PC-9 (cell line): ENCODE measurements at places on chromosomes 6 and 20.

- H3K36me3 ChIP-seq: no peaks in the 10 kb centered on the region
- DNase-seq: no peak
- H3K4me1 ChIP-seq: no peaks in the 10 kb centered on the region
- no peaks in the 10 kb centered on the region for H3K27me3 ChIP-seq
Measured at GRCh38 chr6:136921381-136921935, 643 bp upstream of the SLC35D3 start.

DNA sequence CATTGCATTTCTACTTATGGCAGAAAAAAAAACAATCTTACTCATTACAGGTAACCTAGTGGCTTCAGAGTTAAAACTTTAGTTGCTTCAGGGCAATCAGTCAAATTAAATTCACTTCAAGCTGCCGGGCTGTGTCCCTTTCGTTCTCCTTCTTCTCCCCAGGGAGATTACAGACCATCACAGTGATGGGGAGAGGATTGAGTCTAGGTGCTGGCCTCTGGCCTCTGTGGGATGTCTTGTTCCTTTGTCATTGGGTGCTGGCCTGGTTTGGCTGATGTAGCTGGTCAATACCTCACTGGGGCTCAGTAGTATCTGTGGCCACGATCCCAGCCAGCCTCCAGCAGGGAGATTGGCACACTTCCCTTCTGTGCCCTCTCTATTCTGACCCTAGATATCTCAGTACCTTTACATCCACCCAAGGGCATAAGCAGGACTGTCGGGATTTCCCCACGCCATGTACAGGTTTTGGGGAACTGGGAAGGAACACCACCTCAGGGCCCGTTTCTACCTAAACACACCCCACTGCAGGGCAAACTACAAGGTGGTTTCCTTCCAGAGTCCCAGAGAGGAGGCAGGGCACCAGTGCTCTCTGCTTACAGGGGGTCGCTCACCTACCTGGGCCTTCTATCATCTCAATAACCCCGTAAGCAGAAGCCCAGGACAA, 15.4 kb downstream of the FYN start:
- DNase-seq: no peak
- H3K27ac ChIP-seq: no peak overlapping the region
- no peak overlapping the region for H3K4me3 ChIP-seq

DNA sequence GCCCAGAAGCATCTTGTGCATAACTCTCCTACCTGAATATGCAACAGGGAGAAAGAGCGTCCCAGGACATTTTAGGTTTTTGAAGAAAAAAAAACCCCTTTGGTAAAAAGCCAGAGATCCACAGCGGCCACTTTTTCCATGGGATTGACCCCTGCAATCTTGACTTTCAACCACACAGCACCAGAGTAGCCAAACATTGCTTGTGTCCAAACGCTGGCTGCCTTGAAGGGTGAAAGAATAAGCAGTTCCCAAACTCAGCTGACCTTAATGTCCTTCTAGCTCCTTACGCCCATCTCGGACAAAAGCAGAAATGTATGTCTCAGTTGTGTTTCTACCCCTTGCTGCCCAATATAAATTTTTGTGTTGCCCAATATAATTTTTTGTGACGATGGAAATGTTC, 1.2 kb upstream of the MOG start:
- H3K4me1 ChIP-seq: no peaks in the 10 kb centered on the region
- no peak overlapping the region for H3K27ac ChIP-seq
- H3K4me3 ChIP-seq: no peak overlapping the region
- H3K27me3 ChIP-seq: no peaks in the 10 kb centered on the region

GRCh38 chr20:19858466-19859371, 100.7 kb downstream of the RIN2 start:
- H3K4me3 ChIP-seq: no peak overlapping the region
- no peaks in the 10 kb centered on the region for H3K27me3 ChIP-seq
- H3K36me3 ChIP-seq: no peaks in the 10 kb centered on the region
- no peaks in the 10 kb centered on the region for H3K4me1 ChIP-seq

DNA sequence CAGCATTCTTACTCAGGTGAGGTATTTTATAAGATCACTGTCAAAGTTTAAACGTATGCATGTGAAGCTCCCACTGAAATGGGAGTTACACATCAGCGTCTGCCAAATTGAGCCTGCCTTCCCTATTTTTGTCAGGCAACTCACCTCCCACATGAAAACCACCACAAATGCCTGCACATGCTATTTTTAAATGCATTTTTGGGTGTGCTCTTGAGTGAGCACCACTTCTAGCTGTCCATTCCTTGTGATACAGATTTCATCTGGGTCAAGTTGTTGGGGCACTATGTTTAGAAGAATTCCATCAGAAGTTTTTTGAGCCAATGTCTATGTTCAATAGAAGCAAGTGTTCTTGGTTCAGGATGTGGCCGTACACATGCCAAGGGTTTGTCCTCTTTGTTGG, 71.7 kb upstream of the RIPPLY2 start:
- no peaks in the 10 kb centered on the region for H3K4me1 ChIP-seq
- H3K27ac ChIP-seq: no peak overlapping the region
- DNase-seq: no peak
- H3K4me3 ChIP-seq: no peak overlapping the region

- no peak overlapping the region for H3K27ac ChIP-seq
- no peak for DNase-seq
- no peak overlapping the region for H3K4me3 ChIP-seq
- H3K27me3 ChIP-seq: no peaks in the 10 kb centered on the region
- no peaks in the 10 kb centered on the region for H3K36me3 ChIP-seq
Measured at GRCh38 chr6:149108749-149109100, 208.8 kb upstream of the TAB2 start.

DNA sequence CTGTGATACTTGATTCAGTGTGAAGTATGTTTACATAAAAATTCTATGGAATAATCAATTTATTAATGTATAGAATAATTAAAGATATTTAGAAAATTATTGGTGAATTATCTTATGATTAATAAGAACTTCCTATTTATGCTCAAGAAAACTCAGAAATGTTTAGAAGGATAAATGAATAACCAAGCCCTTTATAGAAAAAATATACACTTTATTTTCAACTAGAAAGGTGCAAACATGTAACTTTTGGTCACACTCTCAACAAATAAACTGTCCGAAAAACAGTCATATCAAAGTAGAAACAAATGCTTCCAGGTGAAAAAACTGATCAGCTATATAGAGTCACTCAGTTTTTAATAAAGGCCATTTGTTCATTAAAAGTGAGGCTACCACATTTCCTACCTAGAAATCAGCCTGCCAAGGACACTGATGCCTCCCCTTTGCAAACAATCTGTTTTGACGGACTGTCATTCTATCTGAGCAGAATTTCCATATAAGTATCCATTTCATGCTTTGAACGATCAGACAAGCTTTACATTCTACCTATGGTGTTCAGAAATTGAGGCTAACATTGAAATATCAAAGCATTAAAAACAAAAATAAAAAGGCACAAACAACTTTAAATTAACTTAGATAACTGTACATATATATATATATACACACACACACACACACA, 3.0 kb downstream of the CCN2 start:
- peaks cover 18% of the 10 kb centered on the region for H3K4me1 ChIP-seq
- H3K27ac ChIP-seq: no peak overlapping the region

DNA sequence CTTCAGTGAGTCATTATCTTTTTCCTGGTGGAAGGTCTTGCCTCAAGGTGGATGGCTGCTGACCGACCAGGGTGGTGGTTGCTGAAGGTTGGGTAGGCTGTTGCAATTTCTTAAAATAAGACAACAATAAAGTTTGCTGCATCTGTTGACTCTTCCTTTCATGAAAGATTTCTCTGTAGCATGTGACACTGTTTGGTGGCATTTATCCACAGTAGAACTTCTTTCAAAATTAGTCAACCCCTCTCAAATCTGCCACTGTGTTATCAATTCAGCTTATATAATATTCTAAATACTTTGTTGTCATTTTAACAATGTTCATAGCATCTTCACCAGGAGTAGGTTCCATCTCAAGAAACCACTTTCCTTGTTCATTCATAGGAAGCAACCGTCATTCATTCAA, 66.8 kb upstream of the ATXN1 start:
- H3K27me3 ChIP-seq: no peaks in the 10 kb centered on the region
- H3K4me1 ChIP-seq: no peaks in the 10 kb centered on the region
- H3K4me3 ChIP-seq: no peak overlapping the region
- no peak for DNase-seq
- no peaks in the 10 kb centered on the region for H3K36me3 ChIP-seq
- no peak overlapping the region for H3K27ac ChIP-seq
